ENCODE measurements at places on chromosomes 4 and X. TPM values are rescaled to one million over a fixed set of nuclear protein-coding genes. Genes with fewer than 3 reads are reported as not detected.

Gene MTMR8
- total RNA-seq: 0.07 TPM

Gene GYPE
- total RNA-seq: 2.1 TPM

Gene RHOXF2
- total RNA-seq: not detected

Gene BEX3
- 275 TPM for total RNA-seq

Gene AMER1
- total RNA-seq: 2.6 TPM

Gene DYNLT3
- 98.2 TPM for total RNA-seq

Gene LUZP4
- not detected for total RNA-seq

Gene KCNIP4
- total RNA-seq: not detected

Gene BRCC3
- total RNA-seq: 14.3 TPM

Gene AMBN
- not detected for total RNA-seq

Gene CDS1
- 0.26 TPM for total RNA-seq

Gene RASSF6
- 0.03 TPM for total RNA-seq

Gene ATP1B4
- not detected for total RNA-seq

Gene IL13RA2
- 102 TPM for total RNA-seq

Gene ADH1A
- not detected for total RNA-seq

Gene CXXC4
- total RNA-seq: not detected

Gene PAGE2
- total RNA-seq: not detected

Gene GC
- total RNA-seq: not detected

Gene ALB
- total RNA-seq: not detected

Gene WWC2
- 39.8 TPM for total RNA-seq

Gene PLXNB3
- total RNA-seq: 15.2 TPM

Gene CLIC2
- 0.78 TPM for total RNA-seq

Gene CXCL1
- total RNA-seq: 120 TPM

Gene RAPGEF2
- 57.8 TPM for total RNA-seq

Gene TCEAL5
- not detected for total RNA-seq

Gene TKTL2
- not detected for total RNA-seq

Gene CCDC158
- total RNA-seq: 1.2 TPM

Gene GNRHR
- total RNA-seq: not detected

Gene ZNF157
- 0.03 TPM for total RNA-seq

Gene HTN1
- total RNA-seq: not detected

Gene BEX2
- total RNA-seq: 1.0 TPM

Gene PRDM8
- total RNA-seq: 4.9 TPM

Gene RASGEF1B
- 1.1 TPM for total RNA-seq

Gene TEX13C
- not detected for total RNA-seq

Gene BEX1
- 8.7 TPM for total RNA-seq

Gene SORCS2
- total RNA-seq: 0.33 TPM

Gene TBX22
- total RNA-seq: not detected

Gene SLC6A14
- not detected for total RNA-seq

Gene POLN
- 5.1 TPM for total RNA-seq

Gene NKX3-2
- total RNA-seq: not detected

Gene SPANXN3
- not detected for total RNA-seq

Gene NEUROG2
- not detected for total RNA-seq

Gene WAS
- 0.13 TPM for total RNA-seq

Gene LIAS
- 5.8 TPM for total RNA-seq

Gene KIF4A
- 2.2 TPM for total RNA-seq

Gene FHL1
- total RNA-seq: 268 TPM

Gene EDA2R
- 10.9 TPM for total RNA-seq

Gene REELD1
- not detected for total RNA-seq

Gene DCAF4L1
- 0.13 TPM for total RNA-seq

Gene MAGED4
- 60.0 TPM for total RNA-seq

Gene RIBC1
- total RNA-seq: 0.78 TPM

Gene GPRASP1
- 4.6 TPM for total RNA-seq

Gene SLITRK4
- 2.0 TPM for total RNA-seq

Gene MAGEB6B
- not detected for total RNA-seq

Gene DNAAF6
- total RNA-seq: not detected

Gene NAP1L3
- total RNA-seq: 8.3 TPM

Data from smooth muscle cell of the pulmonary artery (primary cell).